ENCODE measurements at places on chromosomes 4 and X.

GRCh38 chr4:141180991-141181761 is 39.5 kb upstream of the ZNF330 start:
- no peak for DNase-seq

GRCh38 chr4:57363346-57363745 is 253.2 kb upstream of the IGFBP7 start:
- DNase-seq = no peak

- DNase-seq = no peak
Observed at GRCh38 chrX:115251458-115252233, 17.8 kb upstream of the LRCH2 start.

GRCh38 chr4:68180849-68181526 is 51.3 kb upstream of the TMPRSS11F start:
- DNase-seq = no peak

DNA sequence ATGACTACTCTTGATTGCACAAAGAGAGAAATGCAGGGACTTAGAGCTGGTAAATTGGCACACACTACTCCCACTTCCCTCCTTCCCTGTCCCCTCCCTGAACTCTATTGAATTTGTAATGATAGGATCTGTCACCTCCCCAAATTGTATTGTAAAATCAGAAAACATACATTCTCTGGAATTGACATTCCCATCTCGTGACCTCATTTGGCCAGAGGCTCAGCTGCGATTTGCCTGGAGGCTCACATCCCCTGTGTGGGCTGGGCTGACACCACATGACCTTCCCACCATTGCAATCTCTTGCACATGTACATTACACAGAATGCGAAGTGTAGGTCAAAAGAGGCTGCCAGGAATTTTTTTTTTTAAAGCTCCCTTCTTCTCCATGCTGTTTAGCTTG is 172.1 kb downstream of the MID1IP1 start:
- DNase-seq = no peak

GRCh38 chrX:41468647-41469323 is 21.6 kb downstream of the NYX start:
- no peak for DNase-seq

GRCh38 chr4:15132739-15133138 is 130.5 kb downstream of the CPEB2 start:
- DNase-seq = no peak

DNA sequence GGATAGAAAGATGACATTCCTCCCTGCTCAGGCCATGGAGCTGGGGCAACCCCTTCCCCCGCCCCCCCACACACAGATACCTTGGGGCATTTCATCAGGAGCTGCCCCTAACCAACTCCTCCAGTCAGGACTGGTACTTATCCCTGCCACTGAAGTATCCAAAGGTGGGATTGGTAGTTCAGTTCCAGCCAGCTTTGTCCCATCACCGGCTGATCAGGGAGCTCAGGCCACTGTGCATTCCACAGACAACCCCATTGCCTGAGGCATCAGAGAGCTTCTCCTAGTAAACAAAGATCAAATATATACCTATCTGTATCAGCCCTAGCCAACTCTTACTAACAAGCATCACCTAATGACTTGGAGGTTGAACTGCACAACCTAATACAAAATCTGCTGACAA is 218.2 kb upstream of the FMR1 start:
- DNase-seq = no peak

- no peak for DNase-seq
Observed at GRCh38 chr4:110170861-110171260, 27.6 kb downstream of the ELOVL6 start.

DNA sequence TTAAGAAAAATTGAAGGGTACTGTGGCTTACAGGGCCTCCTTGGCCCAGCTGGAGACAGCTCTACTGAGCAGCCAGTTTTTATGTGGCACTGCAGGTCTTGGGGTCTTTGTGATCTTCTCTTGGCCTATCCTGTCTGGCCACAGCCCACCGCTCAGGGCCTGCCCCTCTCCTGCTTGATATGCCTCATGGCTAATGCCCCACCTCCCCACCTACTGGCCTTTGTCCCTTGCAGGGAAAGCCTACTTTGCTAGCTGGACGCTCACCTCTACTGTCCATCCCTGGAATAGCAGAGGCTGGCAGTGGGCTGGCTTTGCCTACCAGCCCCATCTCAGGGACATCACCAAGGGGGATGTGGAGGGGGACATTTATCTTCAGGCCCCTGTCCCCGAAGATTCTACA is 134.1 kb downstream of the PJA1 start:
- no peak for DNase-seq

- no peak for DNase-seq
Observed at GRCh38 chr4:14650127-14650526, 352.2 kb upstream of the CPEB2 start.

Data from hematopoietic multipotent progenitor cell treated with erythropoietin and hydrocortisone succinate and interleukin-3 and kit ligand, for 17 days (in vitro differentiated cells).